ENCODE measurements at places on chromosomes 13 and 19.

DNA sequence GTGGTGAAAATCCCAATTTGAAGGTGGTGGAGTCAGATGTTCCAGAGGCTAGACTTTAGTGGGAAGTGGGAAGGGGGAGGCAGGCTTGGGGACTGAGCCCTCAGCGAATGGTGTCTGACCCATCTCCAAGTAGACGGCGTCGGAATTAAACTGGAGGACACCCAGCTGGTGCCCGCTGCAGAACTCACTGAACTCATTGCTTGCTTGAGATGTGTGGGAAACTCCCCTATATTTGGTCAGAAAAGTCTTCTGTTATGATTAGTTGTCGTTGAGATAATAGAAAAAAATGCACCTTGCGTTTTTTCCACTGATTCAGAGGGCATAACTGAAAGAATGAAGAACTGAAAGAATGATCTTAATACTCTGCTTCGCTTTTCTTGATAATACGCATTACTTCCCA, 871 bp upstream of the ZNF583 start:
- no peak for DNase-seq

GRCh38 chr13:19681517-19681916, 48.1 kb downstream of the MPHOSPH8 start:
- no peak for DNase-seq

DNA sequence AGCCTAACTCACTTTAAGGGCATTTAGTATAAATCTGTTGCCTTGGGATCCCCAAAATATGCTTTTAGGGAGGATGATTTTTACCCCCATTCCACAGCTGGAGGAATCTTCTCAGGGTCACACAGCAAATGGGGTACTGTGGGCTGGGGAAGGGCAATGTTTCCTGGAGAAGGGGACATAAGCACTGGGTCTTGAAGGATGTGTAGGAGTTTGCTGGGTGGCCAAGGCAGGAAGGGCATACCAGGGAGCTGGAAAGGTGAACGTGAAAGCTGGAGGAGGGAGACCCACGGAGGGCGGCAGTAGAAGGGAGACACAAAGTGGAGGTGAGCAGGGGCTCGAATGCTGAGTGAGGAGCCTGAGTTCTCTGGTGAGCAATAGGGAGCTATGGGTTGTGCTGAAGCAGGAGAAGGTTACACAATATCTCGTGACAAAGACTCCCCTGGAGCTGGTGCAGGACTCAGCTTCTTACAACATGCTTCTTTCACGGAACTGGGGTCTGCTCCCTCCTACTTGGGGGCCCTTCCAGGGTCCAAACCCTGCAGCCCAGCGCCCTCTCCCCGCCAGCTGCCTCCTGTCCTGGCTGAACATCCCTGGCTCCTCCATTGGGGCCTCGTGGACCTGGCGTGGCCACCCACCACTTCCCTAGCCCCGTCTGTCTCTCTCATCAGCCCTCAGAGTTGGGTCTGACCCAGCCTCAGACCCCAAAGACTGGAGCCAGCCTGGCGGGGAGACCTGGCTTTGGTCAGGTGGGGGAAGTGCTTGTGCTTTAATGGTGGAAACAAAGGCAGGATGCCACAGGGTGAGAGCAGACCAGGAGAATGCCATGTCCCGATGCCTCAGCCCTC, 11.1 kb downstream of the CILP2 start:
- DNase-seq = no peak

- no peak for DNase-seq
These were observed 824 bp downstream of the TSEN34 start for GRCh38 chr19:54191811-54192453.

- no peak for DNase-seq
These were observed 178.2 kb downstream of the GPC5 start for GRCh38 chr13:91576590-91576989.

GRCh38 chr13:43347877-43348276, 324.5 kb downstream of the DNAJC15 start:
- no peak for DNase-seq

DNA sequence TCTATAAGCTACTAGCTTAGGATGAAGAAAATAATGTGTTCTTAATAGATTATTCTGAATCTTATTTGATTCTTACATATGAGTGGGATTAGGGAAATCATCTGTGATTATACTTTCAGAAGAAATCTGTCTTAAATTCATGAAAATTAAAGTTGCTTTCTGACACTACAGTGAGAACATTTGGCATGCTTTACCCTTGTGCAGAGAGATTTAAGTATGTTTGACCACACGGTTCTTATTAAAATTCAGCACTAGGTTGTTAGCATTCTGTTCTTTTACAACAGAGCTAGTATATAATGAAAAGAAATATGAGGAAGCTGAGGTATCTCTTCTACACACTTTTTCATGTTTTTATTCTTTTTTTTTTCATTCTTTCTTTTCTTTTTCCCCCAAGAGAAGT, 2723.9 kb downstream of the PCDH9 start:
- no peak for DNase-seq

GRCh38 chr19:5895409-5895808, 8.2 kb downstream of the NDUFA11 start:
- no peak for DNase-seq

GRCh38 chr19:17227798-17228367, 1.9 kb downstream of the OCEL1 start:
- DNase-seq = no peak

DNA sequence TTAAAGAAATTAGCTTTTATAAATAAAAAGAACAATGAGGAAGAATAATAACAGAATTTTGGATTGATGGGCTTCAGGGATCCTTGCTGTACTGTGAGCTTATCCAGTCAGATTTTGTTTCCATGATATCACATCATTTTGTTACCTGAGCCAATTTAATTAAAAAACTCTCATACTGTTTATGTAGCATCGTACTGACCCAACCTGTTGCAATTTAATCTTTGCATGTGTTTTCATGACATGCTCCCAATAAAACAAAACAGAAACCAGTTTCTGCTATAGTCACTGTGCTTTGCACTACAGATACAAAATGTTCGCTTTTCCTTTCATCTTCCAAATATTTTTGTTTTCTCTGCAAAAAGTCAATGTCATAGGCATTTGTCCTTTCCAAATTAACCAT, 109.7 kb upstream of the RNF113B start:
- DNase-seq = no peak

- DNase-seq = no peak
These were observed 604 bp downstream of the THSD1 start for GRCh38 chr13:52405369-52405766.
